Mucosa of gallbladder (tissue), 1 donor: ENCODE measurements at places on chromosomes 11 and 22. TPM values are rescaled to one million over a fixed set of nuclear protein-coding genes. Genes with fewer than 3 reads are reported as not detected.

The EWSR1 gene
- 160 TPM for total RNA-seq

The TRIM48 gene
- not detected for total RNA-seq

The LRRC51 gene
- total RNA-seq = 12.9 TPM

The RASD2 gene
- total RNA-seq = 4.4 TPM

DNA sequence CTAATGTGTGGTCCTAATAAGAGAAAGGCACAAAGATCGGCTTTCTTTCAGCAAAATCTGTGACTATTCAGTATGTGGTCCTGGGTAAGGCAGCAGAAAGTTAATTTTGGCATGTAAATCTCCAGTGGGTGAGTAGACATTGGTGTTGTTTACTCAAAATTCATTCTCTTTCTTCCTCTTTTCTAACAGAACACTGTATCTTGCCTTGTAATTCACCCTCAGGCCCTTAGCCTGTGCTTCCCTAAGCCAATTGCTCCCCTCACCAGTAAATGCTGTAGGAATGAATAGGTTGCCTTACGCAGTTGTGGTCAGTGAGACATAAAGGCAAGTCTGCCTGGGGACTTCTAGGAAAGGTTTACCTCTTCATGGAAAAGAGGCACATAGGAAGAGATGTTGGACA is 49.9 kb upstream of the PDE3B start:
- no peak for DNase-seq

DNA sequence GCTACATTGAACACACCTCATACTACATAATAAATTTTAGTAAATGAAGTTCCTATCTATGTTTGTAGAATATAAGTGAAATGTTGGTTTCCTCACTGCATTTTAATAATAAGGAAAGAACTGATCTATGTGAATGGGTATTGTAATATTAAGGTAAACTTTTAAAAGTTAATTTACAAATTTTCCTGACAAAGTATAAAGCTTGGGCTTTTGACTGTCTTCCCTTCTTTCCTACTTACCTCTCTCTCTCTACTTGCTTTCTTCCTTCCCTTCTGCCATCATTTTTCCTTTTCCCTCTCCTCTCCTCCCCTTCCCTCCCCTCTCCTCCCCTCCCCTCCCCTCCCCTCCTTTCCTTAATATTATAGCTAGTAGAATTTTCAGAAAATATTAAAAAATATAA is 798.2 kb downstream of the CNTN5 start:
- DNase-seq = no peak

GRCh38 chr11:85806876-85807275 is 4.1 kb downstream of the SYTL2 start:
- DNase-seq = no peak

- no peak for DNase-seq
Observed at GRCh38 chr11:80718611-80719291, 1277.9 kb upstream of the TENM4 start.

GRCh38 chr11:97732011-97732632 is 1288.6 kb upstream of the CNTN5 start:
- DNase-seq = no peak
